Diencephalon (tissue), 1 donor: ENCODE measurements at places on chromosomes 16 and 17. TPM values are rescaled to one million over a fixed set of nuclear protein-coding genes. Genes with fewer than 3 reads are reported as not detected.

The PRR15L gene
- total RNA-seq: not detected

The MRPL10 gene
- 12.5 TPM for total RNA-seq

The SOCS7 gene
- total RNA-seq: 44.1 TPM

The KRTAP9-4 gene
- not detected for total RNA-seq

The GRIN2A gene
- total RNA-seq: 9.7 TPM
